ENCODE measurements at places on chromosomes 7 and 10. TPM values are rescaled to one million over a fixed set of nuclear protein-coding genes. Genes with fewer than 3 reads are reported as not detected.

DNA sequence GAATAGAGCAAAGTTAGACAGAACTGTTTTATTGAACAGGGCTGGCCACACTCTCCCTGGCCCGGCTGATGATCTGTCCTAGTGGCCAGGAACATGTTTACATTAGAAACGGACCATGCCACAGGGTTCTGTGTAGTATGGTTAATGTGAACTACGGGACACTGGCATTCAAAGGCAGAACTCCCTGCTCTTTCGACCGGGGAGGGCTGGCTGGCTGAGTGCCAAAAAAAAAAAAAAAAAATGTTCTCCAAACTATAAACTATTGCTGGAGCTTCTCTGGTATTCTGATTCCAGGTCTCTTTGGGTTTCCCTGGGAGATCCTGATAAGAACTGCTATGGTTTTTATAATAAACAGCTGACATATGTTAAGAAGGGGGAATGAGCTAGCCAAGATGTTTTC lies 1262.6 kb upstream of the SORCS1 start:
- no peak for DNase-seq

The IFIT5 gene
- total RNA-seq: 14.7 TPM

DNA sequence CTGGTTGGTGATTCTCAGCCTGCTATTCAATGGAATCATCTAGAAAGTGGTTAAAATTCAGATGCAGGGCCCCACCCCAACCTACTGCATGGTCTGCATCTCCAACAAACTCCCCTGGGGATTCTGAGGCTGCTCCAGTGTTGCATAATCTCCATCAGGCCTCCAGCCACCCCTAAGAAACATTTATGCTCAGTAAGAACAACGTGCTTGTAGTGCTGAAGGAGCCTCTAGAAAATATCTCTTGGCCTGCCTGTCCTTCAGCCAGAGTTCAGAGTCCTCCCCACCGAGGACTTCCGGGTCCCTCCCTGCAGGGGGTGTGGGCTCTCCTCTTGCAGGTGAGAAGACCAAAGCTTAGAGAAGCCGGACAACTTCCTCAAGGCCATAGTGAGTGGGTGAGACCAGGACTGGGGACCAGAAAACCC lies 159.8 kb downstream of the SH3PXD2A start:
- peak; percentile 64 for DNase-seq

DNA sequence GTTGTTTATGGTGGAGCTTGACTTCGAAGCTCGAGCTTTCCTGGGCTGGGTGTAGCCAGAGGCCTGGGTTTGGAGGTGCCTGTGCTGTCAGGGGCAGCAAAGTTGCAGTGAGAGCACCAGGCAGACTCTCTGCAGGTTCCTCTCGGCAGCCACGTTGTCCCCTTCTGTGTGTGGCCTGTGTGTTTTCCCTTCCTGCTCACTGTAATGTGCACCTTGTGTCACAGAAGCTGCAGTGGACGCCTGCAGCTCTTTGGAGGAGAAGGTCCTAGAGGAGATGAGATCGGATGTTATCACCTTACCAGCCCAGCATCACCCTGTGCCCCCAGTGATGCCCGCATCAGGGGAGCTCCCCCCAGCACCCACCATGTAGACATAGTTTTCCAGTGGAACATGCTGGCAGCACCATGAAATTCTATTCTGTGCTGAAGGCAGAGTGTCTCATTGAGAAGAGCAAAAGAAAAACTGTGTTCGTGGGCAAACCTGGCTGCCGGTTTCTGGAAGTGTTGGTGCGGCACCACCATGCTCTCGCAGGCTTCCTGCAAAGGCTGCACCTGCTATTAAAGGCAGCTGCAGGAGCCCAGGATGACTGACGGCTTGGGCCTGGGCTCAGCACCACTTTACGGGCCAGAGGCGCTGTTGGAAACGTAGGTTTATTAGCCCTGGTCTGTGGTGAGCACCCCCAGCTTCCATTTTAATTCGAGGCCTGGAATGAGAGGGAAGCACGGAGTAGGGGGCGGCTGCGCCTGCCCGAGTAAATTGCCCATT lies 609.8 kb upstream of the FOXK1 start:
- peak; percentile 8 for DNase-seq

DNA sequence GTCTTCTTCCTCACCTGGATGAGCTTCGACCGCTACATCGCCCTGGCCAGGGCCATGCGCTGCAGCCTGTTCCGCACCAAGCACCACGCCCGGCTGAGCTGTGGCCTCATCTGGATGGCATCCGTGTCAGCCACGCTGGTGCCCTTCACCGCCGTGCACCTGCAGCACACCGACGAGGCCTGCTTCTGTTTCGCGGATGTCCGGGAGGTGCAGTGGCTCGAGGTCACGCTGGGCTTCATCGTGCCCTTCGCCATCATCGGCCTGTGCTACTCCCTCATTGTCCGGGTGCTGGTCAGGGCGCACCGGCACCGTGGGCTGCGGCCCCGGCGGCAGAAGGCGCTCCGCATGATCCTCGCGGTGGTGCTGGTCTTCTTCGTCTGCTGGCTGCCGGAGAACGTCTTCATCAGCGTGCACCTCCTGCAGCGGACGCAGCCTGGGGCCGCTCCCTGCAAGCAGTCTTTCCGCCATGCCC lies 4.3 kb downstream of the GPER1 start:
- no peak for DNase-seq

The PRSS2 gene
- total RNA-seq: 94.5 TPM

- DNase-seq: no peak
Observed at GRCh38 chr10:50809596-50809995, 69.9 kb downstream of the ASAH2B start.

- DNase-seq: no peak
Observed at GRCh38 chr10:19347621-19348020, 299.0 kb downstream of the MALRD1 start.

DNA sequence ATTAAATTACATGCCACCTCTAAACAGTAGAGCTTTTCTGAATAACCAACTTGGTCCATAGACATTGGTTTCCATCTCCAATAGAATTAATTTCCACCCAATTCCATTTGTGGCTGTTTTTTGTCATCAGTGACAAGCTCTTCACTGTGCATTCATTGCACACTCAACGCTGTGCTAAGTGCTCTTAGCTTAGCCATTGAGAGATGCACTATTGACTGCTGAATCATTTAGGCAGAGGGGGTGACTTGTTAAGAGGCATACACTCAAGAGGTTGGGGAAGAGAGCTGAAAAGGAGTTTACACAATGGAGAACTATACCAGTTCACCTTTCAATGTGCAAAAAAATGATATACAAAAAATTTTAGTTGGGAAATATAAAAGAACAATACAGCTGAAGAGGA lies 31.9 kb upstream of the CBLL1 start:
- no peak for DNase-seq

The ZNF479 gene
- not detected for total RNA-seq

The PPP1R3A gene
- total RNA-seq: not detected

The FOXI2 gene
- total RNA-seq: 0.23 TPM

DNA sequence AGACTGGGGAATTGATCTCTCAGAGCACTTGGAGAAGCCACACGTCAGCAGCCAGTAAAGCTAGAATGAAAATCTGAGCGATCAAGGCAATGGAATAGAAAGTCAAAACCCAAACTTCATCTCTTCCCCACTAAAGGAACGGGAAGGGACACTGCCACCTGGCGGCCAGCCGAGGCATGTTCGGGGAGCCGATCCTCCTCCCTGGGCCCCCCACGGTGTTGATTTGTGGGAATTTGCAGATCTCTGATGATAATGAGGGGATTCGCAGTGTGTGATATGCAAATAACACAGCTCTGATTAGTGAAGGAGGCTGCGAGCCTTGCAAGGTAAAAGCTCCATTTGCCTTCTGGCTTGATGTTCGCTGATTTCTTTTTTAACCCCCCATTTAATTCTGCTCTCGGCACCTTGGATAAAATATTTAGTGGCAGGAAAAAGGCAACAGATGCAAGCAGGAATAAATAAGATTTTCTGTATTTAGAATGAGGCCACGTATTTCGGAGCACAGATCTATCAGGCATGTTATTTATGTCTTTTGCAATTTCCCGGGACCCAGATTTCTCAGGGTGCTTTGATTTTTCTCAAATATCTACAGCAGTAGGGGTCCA lies 258.6 kb downstream of the PAXIP1 start:
- peak; percentile 12 for DNase-seq

All from mucosa of gallbladder (tissue), 1 donor.